Left hindlimb (tissue), 1 donor: ENCODE measurements at places on chromosomes 13 and 19.

DNA sequence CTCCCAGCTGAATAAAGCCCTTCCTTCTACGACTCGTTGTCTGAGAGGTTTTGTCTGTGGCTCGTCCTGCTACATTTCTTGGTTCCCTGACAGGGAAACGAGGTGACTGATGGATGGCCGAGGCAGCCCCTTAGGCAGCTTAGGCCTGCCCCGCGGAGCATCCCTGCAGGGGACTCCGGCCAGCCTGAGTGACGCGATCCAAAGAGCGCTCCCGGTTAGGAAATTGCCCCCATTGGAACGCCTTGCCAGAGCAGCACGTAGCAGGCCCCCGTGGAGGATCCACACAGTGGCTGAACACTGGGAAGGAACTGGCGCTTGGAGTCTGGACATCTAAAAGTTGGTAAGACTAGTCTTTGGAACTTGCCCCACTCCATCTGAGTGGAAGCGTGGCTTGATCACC lies 296.8 kb upstream of the SGCG start:
- DNase-seq: no peak

DNA sequence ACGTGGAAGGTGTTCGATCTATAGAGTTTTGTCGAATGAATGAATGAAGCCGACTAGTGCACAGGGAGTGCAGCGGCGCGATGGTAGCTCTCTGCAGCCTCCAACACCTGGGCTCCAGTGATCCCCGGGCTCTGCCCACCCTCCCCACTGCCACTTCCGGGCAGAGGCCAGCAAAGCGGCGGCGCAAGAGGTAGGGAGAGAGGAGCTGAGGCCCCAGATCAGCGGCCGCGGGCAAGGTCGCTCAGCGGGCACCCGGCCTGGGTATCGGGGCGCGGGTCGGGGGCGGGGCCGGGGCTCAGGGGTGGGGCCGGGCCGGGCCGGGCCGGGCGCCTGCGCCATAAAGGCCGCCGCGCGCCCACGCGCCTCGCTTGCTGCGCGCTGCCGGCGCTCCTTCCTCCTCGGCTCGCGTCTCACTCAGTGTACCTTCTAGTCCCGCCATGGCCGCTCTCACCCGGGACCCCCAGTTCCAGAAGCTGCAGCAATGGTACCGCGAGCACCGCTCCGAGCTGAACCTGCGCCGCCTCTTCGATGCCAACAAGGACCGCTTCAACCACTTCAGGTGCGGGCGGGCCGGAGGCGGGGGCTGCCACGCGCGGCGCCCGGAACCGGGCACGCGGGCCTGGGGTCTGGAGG lies at the start of gene GPI:
Gene GPI, plus strand, starts transcription at position 367 of the 633 bp plus-strand sequence. Its CDS starts 71 bp downstream, at position 438.
- DNase-seq: peak; percentile 68

DNA sequence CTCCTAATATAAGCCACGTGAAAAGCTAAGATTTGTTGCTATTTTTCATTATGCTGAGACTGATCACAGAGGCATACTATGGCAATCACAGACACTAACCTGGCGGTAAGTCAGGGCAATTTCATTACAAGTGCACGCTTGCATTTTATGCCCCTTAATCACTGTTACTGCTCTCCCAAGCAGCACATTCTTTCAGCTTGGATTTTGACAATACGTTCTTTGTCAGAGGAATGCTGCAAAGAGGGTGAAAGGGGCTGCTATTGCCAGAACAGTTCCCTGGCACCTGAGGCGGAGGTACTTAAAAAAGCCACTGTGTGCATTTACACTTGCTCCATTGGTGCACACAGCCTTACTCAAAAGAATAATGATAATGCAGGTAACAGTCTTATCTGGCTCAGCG lies 346.6 kb downstream of the RFC3 start:
- DNase-seq: no peak

DNA sequence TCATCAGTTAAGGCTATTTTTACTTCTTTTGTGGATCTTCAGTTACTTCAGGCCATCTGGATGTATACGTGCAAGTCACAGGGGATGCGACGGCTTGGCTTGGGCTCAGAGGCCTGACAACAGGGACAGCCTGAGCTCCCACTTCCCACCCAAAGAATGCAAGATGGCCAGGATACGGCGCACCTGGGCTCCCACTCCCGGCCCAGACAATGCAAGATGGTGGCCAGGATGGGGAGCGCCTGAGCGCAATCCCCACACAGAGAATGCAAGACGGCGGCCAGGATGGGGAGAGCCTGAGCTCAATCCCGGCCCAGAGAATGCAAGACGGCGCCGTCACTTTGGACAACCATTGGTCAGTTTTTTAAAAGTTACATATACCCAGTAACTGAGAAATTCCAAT lies 25.3 kb upstream of the MIER2 start:
- DNase-seq: no peak

DNA sequence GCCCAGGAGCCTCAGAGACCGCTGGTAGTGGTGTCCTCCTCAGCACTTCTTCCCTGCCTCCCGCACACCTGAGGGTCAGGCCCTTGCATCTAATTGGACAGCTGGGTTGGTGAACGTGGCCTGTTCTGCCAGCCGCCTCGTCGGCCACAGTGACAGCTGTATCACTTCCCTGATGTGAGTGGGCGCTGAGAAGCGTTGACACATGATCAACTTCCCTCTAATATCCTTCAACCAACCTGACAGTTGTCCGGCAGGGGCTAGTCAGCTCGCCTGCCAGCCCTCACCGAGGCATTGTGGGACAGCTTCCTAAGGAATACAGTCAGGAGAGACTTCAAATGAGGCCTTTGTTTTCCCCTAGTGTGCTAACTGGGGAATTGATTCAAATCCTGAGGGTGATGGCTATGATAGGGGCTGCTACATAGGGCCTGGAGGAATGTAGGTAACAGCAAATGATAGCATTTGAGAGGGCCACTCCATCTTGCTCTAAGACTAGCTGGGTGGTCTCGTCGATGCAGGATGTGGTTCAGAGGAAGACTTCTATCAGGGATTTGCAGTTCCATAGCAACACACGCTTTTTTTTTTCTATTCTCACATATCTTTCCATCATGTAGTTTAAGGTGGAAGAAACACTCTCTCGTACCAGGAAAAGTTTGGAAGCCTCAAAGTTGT lies 230.8 kb downstream of the TSHZ3 start:
- DNase-seq: no peak

GRCh38 chr13:47459512-47459911 lies 541.6 kb downstream of the SUCLA2 start:
- DNase-seq: no peak

DNA sequence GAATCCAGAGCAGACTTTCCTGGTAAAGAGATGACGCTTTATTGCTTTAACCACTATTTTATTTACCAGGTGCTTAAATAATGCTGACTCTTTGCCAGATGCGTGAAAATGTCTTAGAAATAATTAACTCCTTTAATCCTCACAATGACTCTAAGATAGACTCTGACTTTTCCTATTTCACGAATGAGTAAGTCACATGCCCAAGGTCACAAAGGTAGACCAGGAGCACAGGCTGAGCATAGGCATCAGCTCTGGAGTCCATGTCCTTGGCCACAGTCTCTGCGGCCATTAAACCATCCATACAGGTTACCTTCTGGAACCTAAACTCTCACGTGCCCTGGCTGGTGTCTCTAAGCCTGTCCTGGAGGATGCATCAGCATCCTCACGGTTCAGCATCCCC lies 87.3 kb downstream of the ERCC5 start:
- no peak for DNase-seq

GRCh38 chr13:77353995-77354394 lies 27.1 kb upstream of the MYCBP2 start:
- DNase-seq: no peak

GRCh38 chr19:6590258-6590826 lies 608 bp downstream of the CD70 start:
- DNase-seq: peak; percentile 45
